GM13976 (cell line): ENCODE measurements at places on chromosomes 5 and 9.

DNA sequence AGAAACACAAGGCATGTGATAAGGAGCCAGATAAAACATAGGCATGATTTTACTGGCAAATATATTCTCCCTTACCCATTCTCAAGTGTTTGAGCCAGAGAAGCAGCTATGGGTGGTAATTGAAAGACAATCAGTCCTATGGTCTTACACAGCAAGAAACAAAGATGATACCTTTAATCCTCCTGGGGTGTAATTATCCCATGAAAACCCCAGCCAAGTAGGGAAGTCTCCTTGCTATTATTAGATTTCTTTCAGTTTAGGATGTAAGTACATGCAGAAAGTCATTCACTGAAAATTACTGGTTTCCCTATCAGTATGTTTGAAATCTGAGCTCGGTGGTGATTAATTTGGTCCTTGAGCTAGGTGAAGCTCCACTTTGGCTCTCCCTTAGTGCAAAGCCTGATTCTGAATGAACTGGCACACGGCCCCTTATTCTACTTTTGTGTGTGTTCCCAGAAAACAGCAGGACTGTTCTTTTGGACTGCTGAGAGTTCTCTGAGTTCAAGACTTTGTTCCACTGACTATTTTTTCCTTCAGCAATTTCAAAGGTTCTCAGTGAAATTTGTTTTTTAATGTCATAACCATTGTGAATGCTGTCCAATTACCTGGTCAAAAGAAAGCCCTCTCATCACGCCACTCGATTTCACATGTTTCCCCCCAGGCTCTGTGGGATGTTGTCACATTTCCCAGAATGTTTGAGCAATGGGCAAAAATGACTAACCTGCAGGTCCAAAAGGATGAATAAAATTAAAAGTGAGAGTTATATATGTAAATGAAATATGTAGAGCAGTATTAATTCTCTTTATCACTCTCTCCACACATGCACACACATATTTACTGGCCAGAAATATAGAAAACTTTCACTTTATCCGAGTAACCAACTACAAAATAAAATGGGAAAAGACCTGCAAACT lies 343.0 kb downstream of the RAB3C start:
- DNase-seq: no peak

- no peak for DNase-seq
These were observed 136.6 kb upstream of the SMIM23 start for GRCh38 chr5:171649075-171649401.

GRCh38 chr9:33202018-33202417 lies 34.9 kb upstream of the B4GALT1 start:
- peak; percentile 48 for DNase-seq

- no peak for DNase-seq
These were observed 41.2 kb upstream of the ITGA1 start for GRCh38 chr5:52746539-52746938.

- no peak for DNase-seq
These were observed 40.4 kb upstream of the MATR3 start for GRCh38 chr5:139253115-139253514.

GRCh38 chr5:116814626-116815385 lies 240.2 kb upstream of the SEMA6A start:
- DNase-seq: no peak

- DNase-seq: no peak
These were observed 124.6 kb upstream of the MTAP start for GRCh38 chr9:21677834-21678233.

- DNase-seq: no peak
These were observed 23.6 kb downstream of the COL15A1 start for GRCh38 chr9:98967257-98967656.
